SW 1271 (cell line): ENCODE measurements at places on chromosomes 13 and 19.

- DNase-seq, result no peak
Observed at GRCh38 chr13:30388406-30389283, 33.6 kb upstream of the UBE2L5 start.

- DNase-seq, result peak; percentile 84
Observed at GRCh38 chr13:80341101-80341755, at the start of gene SPRY2. Gene SPRY2, minus strand, starts transcription at chr13:80341126. Its CDS starts 3,421 bp downstream, at chr13:80337705.

DNA sequence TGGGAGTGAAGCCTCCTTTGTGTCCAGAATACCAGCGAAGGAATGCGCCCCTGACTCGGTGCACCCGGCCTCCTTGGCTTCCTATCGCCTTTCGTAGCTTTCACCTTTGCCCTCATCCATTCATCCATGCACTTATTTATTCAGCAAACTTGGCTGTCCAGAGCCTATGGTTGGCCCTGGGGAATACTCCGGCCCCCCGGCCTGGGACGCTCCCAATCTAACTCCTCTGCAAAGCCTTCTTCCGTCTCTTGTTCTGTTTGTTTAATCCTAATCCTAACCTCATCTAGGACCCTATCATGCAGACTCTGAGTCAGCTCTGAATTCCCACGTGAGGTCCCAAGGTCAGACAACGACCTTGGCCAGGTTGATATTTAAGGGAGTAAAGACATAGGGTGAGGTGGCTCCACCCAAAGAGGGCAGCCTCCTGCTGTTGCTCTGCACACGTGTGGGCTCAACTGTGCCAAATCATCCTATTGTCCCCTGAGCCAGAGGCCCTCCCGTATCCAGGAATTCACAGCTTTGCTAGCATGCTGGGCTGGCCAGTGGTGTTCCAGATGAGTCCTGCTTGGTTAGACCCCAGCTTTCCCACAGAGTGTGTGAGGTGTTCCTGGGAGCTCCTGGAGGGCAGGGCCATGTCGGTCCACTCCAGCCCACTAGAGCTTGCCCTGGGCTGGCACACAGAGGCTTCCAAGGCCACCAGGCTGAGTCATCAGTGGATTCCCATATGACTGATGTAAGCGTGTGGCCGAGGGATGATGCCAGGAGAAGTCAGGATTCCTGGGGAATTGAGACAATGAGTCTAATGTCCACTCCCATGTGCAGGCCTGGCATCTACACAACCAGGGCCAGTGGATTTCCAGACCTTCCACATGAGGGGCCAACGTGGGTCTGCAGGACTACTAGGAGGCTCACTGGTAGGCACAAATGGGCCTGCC is 6.5 kb upstream of the CCNE1 start:
- no peak for DNase-seq

DNA sequence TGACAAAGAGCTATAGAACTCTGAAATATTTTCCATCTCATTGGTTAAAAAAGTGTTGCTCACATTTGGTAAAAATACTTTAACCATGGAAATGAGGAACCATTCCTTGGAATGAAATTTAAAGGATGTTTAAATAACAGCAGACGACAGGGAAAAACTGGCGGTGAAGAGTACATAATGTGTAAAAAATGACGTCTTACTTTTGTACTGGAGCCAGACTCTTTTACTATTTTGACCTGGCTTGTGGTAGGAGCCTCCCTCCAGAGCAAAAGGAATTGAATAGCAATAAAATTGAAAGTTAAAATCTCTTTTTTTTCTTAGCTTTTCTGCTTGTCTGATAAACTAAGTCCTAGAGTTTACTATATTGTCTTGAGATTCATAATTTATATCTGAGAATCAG is 426.2 kb upstream of the KLHL1 start:
- no peak for DNase-seq

GRCh38 chr13:25660996-25661395 is 289.2 kb downstream of the ATP8A2 start:
- DNase-seq, result no peak

GRCh38 chr19:3801412-3802096 is 15.4 kb upstream of the MATK start:
- DNase-seq, result no peak

GRCh38 chr19:42683917-42684513 is 56.3 kb downstream of the PSG3 start:
- DNase-seq, result no peak

DNA sequence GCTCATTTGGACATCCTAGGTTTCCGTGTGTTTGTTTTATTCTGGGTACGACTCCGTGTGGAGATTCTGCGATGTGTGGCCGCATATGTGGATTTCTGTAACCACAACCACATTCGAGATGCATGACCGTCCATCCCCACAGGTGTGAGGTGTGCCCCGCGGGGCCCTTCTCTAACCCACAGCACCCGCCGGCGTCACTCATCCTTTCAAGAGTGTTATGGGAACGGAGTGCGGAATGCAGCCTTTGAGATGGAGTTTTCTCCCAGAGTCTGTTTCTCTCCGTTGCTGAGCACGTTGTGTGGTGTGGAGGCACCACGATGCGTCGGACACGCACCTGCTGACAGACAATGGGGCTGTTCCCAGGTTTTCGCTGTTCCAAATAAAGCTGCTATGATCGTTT is 40.0 kb downstream of the C13orf46 start:
- DNase-seq, result no peak

DNA sequence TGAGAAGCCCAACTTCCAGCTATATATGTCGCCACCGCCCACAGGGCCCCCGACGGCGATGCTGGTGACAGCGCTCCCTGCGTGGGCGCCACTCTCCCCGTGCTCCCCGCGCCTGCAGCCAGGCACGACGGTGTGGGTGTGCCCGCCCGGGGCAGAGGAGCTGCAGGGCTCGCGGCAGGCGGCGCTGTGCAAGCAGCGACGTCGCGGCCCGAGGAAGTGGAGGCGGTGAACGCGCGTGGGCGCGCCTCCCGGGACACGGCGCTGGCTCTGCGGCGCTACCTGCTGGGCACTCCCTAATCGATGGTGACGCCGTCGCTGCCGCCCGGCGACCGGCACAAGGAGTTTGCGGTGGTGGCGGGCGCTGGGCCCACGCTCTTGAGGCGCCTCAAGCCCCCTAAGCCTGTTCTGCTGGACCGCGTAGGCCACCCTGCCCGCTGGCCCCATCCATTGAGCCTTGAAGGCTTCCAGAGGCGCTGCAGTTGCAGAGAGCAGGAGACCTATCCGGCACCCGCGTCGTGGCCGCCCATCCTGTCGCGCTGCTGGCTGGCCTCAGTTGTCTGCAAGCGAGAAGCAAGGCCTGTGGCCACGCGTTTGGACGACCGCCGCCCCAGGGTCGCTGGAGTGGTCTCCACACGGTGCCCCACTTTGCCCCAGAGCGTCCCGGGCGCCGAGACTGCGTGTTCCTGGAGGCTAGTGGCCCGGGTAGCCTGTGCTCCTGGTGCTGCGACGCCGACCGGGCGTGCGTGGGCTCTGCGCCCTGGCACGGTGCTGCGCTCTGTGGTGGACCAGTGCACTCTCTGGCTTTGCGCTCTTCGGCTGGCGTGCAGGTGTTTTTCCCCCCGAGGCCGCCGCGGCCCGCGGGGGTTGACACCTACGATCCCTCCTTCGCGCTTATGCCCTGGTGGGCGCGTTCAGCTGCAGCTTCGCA is 23.1 kb downstream of the LRFN3 start:
- no peak for DNase-seq

DNA sequence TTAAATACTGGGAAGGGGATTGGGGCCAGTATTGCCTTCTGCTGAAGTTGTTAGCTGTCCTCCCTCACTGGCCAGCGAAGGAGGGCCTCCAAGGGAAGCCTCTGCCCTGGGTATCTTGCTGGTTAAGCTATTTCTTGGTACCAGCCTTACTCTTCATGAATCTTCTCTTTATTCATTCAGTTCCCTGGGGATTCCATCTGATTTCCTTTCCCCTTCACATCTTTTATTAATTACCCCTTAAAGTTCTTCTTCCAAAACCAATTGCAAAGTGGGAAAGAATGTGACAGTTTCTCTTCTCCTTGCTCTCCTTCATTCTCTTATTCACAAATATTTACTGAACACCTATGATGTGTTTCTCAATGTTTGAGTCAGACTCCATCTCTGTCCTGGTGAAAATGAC is 36.7 kb upstream of the STK24 start:
- no peak for DNase-seq

DNA sequence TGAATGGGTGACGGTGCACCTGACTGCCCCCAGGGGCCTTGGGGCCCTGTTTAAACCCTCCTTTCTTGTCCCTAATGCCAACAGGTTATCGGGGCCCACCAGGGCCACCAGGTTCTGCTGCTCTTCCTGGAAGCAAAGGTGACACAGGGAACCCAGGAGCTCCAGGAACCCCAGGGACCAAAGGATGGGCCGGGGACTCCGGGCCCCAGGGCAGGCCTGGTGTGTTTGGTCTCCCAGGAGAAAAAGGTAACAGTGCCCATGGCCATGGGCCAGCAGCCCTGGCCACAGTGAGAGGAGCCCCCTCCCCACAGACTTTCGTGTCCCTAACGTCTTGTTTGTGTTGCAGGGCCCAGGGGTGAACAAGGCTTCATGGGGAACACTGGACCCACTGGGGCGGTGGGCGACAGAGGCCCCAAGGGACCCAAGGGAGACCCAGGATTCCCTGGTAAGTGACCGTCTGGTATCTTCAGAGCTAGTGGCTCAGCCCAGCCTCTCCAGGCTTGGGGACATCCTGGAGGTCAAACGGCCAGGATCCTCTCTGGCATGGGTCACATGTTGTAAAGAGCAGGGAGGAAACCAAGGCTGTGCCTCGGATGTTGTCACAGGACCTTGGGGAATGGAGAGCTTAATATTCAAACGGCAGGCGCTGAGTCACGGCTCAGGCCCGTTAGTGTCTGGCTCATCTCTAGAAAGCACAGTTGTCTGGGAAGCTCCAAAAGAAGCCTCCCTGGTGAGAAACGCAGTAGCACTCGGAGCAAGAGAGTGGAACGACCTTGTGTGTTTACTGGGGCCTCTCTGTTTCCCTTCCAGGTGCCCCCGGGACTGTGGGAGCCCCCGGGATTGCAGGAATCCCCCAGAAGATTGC is 58.3 kb downstream of the RAB20 start:
- DNase-seq, result no peak

DNA sequence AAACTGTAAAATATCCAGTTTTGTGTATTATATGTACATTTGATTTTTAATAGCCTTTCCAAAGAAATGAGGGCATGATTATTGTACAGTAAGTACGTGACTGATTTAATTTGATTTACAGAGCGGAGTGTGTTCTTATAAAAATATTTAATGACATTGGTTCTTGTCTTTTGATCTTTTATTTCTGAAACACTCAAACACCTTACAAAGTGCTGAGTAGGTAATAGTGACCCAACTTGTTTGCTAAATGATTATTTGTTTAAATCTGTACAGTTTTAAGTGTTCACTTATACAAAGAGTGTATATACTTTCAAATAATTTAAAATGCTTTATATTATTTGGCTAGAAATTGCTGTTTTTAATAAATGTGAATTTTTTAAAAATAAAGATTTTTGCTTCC is 71.5 kb downstream of the COG3 start:
- no peak for DNase-seq

- DNase-seq, result no peak
Observed at GRCh38 chr19:51331716-51332115, 10.2 kb downstream of the VSIG10L start.

GRCh38 chr13:94480672-94481145 is 1.2 kb upstream of the DCT start:
- no peak for DNase-seq
